ENCODE measurements at places on chromosomes 6 and 20.

- DNase-seq, result no peak
Measured at GRCh38 chr6:33786736-33787135, 2.2 kb downstream of the LEMD2 start.

- no peak for DNase-seq
Measured at GRCh38 chr6:55812509-55812908, 62.9 kb downstream of the BMP5 start.

DNA sequence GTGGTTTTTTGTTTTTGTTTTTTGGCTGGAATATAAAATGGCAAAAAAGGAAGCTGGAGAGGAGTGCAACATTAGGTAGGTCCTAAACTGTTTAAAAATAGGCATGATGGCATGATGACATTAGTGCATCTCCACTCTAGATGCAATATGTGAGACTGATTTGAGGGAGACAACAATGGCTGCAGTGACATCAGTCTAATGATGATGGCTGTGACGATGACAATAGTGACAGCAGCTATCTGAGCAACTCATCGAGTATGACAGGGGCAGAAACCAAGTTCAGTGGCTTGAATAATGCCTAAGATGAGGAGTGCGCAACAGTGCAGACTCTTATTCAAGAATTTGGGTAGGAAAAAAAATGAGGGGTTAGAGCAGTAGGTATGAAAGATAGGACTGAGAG, 82.0 kb downstream of the HS3ST5 start:
- DNase-seq, result no peak

DNA sequence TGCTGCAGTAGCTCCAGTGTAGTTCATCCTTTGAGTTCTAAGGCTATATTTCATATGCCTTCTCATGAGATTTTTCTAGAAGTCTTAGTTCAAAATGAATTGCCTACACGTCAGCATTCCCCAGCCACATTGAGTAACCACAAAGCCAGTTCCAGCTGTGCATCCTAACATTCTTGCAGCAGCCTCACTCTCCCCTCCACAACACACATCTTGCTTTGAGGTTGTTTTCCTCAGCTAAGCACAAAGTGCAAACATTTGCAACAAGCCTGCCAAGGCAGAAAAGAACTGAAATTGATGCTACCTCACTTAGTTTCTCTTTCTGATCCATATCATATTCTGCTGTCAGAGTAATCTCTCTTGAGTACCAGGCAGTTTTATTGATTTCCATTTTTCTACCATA, 160.7 kb upstream of the KCNQ5 start:
- DNase-seq, result no peak

GRCh38 chr6:20183706-20184105, 28.6 kb downstream of the MBOAT1 start:
- no peak for DNase-seq

DNA sequence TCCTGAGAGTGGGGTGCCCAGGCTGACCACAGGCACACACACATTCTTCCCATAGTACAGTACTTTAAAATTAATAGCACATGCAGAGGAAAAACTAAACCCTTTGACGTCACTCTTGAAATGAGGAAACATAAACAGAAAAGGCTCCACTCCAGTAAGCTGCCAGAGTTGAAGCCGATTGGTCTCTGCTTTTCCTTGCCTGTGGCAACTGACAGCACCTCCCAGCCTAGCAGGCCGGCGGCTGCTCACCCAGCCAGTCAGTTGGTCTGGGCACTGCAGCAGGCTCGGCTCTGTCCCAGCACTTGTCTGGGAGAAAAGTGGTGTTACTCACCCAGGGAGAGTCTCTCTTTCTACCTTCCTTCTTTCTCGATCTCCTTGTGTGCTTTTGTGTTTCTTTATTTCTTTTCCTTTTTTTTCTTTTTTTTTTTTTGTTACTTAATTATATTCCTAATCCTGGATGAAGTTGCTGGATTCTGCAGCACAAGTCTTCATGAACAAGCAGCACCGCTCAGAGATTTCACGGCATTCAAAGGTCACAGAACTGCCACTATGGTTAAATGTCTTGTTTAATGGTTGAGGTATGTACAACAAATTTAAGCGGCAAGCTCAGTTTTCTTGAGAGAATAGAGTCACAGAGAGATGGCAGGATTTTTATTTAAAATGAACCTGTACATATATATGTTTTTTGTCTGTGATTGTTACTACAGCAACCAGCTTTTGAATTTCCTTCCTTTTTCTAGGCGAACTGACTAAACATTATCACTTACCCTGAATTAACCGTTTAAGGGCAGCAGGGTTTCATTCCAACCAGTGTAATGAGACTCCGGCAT, at the start of gene PDE7B:
Gene PDE7B, plus strand, starts transcription at position 260 of the 830 bp plus-strand sequence.
- DNase-seq, result peak; percentile 87

All from upper lobe of left lung (tissue), 6 donors.